ENCODE measurements at places on chromosomes 4 and X.

DNA sequence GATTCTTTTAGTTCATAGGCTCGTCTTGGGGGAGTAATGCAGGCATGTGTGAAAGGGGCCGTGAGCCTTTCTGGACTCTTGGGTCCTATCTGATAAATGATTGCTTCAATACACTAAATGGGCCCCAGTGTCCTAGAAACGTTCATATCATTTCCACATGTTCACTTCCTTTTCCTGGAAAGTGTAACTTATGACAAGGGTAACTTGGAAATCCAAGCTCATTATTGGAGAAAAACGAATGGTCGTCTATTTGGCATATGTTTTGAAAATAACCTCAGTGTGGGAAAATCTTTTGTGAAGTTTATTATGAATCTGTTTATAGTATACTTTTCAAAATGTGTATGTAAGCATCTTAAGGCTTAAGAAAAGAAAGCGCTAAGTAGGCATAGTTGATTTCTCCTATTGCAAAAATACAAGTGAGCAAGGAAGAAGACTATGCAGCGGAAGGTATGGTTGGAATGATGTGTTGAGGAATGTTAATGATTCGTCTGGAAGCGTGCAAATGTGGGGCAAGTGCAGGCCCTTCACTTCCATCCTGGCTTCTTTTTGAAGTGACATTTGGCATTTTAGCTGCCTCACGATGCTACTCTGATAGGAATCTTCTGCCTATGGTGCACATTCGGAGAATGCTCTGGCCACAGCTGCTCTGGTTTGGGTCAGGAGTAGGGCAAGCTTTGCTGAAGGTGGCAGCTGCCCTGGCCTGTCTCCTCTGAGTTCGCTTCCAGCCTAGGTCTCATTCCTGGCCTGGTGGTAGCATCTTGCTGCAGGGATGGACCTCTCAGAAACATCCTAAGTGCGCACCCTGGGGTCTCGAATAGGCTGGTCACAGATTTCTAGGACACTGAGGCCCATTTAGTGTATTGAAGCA, 49.5 kb upstream of the STOX2 start:
- no peak for DNase-seq

DNA sequence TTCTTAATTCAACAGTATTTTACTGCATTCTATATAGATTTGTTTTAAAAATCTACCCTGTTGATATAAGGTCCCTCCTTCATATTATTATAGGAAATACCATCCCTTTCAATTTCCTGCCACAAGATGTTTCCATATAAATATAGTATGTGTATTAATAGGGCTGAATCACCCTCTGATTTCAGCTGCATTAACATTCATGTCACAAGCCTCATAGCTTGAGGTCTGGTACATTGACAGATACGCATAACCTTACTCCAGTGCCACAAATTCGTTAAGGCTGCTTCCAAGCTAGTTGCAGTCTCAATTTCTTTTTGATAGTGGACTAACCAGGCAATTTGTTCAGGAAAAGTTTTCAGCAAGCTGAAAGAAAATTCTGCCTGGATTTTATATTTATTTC, 128.4 kb downstream of the KLHL34 start:
- no peak for DNase-seq

DNA sequence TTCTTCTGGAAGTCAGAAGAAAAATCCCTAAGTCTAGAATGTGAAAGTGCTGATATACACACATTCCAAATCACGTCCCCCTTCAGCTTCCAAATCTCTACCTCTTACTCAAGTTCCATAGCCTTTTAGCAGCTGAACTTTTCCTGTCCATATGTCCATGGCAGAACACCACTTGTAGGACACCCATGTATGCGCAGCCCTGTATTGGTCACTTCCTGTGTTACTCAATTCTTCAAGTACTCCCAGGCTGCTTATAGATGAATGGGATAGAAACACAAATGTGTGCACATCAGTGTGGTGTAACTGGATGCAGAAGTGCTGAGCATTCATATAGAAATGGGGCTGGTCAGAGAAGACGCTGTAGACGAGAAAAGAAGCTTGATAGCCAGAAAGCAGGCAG, 18.8 kb downstream of the SRPX2 start:
- no peak for DNase-seq

DNA sequence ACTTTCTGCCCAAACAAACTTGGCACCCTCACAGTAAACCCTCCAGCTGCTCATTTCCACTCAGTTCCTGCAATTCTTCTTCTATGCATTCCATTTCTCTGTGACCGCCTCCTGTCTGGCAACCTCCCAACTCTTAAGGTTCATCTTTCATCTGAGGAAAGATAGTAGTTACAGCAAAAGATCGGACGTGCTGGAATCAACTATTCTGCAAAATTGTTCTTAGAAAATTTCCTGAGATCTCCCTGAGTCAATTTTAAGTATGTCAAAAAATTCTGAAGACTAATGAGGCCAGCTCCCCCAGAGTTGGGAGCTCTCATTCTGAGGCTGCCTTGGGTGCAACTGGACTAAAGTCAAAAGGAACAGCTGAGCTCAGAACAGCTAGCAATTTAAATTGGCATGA, 1026.0 kb downstream of the ADGRL3 start:
- no peak for DNase-seq

DNA sequence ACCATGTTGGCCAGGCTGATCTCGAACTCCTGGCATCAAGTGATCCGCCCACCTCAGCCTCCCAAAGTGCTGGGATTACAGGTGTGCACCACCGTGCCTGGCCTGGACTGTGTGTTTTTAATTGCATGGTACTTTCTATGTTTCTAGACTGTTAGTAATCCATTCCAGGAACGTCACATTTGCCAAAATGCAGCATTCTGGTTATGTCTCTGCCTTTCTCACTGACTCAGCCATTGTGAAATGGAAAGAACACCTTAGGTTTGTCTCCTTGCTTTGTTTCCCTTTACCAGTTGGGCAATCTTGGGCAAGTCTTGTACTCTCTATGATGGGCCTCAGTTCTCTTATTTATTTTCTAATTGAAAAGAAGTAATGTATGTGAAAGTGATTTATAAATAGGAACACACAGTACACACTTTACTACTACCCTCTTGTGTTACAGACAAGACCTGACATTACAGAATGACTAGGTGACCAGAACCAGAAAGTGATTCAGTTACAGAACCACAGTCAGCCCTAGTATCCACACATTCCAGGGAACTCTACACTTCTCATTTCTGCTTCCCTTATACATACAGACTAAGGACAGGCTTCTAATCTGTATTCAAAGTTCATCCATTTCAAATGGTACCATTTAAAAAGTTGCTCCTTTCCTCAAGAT, 187.1 kb downstream of the MGST2 start:
- DNase-seq, result peak; percentile 27

DNA sequence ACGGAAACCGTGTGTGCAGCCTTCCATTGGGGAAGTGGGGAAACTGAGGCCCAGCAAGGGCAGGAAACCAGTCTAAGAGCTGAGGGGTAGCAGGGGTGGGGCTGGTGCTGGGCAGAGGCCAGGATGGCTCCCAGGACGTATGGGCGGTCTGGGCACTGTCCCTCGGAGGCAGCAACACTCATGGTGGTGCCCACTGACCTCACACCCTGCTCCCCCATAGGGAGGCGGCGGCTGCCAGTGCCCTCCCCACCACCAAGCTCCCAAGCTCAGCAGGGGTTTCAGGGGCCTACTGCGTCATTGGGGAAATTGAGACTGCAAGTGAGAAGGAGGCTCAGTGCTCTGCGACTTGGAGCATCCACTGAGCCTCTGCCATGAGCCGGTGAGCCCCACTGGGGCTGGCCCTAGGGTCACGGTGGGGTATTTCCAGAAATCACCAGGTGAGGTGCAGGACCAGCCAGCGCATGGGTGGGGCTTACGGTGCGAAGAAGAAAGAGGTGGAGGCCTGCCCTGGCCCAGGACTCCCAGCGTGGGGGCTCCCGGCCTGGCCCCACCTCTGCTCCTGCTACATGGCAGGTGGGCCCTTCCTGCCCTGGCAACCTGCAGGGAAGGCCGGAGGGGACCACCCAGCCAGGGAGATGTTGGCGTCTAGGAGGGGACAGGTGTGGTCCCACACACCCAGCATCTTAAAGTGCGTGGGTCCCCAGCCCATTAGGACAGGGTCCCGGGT, 915 bp downstream of the MSANTD1 start:
- DNase-seq, result no peak

DNA sequence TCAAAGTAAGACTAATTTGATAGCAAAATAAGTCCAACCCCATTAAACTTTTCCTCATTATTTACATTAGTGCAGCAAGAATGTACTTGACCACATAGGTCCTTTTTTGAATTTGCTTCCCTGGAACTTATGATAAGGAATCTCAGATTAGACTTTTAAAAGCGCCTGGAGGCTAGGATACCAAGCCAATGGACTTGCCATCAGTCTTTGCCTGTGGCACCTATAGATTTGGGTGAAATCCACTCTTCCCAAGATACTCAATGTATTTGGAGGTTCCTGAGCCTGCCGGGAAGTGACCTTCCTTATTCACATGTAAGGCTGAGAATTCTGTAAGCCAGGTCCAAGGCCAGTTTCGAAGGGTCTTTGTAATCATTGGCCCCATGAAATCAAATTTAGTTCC, 553.6 kb downstream of the ADGRL3 start:
- no peak for DNase-seq

- DNase-seq, result no peak
These were observed 165.0 kb downstream of the SPIN4 start for GRCh38 chrX:63186137-63186536.

GRCh38 chr4:74109870-74110605, 11.0 kb upstream of the CXCL2 start:
- DNase-seq, result no peak

GRCh38 chr4:20646287-20646686, 54.0 kb upstream of the PACRGL start:
- no peak for DNase-seq

GRCh38 chr4:163484906-163485305, 9.6 kb upstream of the TMA16 start:
- DNase-seq, result peak; percentile 66

GRCh38 chr4:8573266-8573665, 6.9 kb upstream of the GPR78 start:
- DNase-seq, result no peak

GRCh38 chr4:52507774-52508173, 151.3 kb downstream of the USP46 start:
- DNase-seq, result no peak

GRCh38 chr4:46947541-46947940, 38.5 kb upstream of the COX7B2 start:
- DNase-seq, result no peak

DNA sequence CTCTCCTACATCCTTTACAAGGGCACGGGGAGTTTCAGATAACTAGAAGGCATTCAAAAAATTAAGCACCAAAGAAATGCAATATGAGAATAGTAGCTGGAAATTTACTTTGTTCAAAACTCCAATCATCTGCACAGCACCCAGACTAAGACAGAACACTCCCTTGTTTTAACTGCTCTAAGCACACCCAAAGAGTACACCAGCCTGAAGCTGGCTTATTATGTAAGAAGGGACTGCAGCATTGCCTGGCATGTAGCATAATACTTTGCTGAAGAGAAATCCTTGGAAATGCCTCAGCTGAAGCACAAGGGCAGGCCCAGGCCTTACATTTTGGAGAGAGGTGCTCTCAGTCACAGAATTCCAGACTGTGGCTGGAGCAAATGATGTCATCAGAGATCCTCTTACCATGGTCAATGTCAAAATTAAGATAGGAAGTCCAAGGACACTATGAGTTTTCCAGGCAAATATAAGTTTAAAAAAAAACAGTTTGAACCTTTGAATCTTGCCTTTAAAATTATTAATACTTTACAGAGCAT, 14.8 kb downstream of the ARHGEF6 start:
- DNase-seq, result no peak

- DNase-seq, result no peak
These were observed 36.3 kb upstream of the TBC1D14 start for GRCh38 chr4:6873291-6873690.

- no peak for DNase-seq
These were observed 254.0 kb downstream of the SNCA start for GRCh38 chr4:89582756-89583505.

DNA sequence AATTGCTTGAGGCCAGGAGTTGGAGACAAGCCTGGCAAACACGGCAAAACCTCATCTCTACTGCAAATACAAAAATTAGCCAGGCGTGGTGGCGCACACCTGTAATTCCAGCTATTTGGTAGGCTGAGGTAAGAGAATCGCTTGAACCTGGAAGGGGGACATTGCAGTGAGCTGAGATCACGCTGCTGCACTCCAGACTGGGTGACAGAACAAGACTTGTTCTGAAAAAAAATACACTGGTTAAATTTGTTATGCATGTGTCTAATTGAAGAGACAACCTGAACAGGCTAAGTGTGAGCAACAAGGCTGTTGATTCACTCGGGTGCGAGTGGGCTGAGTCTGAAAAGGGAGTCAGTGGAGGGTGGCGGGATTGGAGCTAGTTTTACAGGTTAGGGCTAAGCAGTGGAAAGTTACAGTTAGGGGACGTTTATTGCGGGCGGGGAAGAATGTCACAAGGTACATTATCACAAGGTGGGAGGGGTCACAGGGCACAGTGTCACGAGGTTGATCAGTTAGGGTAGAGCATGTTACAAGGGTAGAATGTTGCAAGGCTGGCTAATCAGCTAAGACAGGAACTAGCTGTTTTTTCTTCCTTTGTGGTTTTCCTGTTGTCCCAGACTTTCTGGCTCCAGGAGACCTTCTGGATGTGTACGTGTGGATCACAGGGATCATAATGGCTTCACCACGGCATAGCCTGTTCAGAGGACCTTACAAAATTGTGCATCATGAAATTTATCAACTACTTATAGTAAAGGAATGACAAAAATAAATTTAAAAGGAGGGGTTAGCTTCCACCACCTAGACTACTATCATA, 115.8 kb downstream of the NAA11 start:
- DNase-seq, result no peak

DNA sequence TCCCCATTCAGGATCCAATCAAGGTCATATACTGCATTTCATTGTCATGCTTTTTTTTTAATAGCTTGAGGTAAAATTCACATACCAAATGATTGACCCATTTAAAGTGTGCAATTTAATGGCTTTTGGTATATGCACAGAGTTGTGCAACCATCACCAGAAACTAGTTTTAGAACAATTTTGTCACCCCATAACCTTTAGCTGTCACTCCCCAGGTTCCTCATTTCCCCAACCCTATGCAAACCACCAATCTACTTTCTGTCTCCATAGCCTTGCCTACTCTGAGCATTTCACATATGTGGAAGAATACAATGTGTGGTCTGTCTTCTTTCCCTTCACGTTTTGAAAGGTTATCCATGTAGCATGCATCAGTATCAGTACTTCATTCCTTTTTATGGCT, 1.4 kb upstream of the SMAD1 start:
- no peak for DNase-seq

DNA sequence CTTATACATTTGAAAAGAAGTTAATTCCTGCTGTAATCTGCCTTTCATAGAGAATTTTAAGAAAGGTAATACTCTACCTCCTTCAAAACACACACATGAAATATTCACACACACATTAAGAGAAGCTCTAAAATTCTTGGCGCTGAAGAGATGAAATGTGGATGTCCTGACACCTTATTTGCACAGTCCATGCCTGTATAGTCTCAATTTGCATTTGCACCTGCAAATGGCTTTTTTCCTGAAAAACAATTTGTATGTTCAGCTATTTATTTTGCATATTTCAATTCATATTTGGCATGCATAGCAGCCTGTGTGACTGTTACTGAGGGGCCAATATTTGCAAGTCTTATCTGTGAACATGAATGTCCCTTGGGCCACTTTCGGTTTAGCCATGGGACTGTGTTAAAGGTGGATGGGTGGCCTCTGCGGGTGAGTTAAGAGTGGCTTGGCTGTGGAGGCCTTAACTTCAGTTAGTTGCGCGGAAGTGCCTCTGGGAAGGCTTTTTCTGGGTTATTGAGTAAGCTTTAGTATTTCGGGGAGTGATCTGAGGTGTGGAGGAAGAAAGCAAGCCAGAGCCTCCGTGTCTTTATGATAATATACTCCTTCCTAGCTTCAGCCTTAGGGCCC, 443.3 kb upstream of the FAT1 start:
- DNase-seq, result no peak
